ENCODE measurements at places on chromosomes 11 and 22.

DNA sequence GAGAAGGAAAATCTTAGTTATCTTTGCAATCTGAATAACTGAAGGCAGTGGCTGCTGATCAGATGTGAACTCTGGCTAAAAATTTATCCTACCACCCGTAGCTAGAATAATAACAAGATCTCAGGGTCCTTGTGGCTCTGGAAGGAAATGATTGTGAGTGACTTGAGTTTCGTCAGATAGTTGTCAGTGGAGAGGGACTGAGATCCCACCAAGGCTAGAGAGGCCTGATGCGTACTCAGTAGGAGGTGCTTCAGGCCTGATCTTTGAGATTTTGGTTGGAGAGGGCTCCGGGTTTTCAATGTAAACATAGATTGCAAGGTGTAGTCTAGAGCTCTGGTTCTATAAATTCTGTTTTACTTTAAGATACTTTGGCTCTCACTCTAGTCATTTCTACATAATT lies 1.4 kb downstream of the MADD start:
- DNase-seq: no peak

DNA sequence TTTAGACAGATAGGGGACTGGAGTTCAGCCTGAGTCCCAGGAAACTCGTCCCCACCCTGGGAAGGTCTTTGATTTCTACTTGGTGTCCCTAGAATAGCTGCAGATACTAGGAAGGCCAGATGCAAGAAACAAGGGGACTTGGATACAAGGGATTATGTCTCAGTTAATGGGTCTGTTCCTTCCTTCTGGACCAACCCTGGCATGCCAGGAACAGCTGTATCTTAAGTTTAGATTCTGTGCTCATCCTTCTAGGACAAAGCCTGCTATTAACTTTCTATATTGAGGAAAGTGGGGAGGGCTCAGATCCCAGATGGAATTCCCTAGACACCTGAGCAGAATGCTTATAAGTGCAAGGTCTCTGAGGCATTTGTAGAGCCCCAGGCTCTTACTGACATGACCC lies 3.9 kb upstream of the OR52M1 start:
- DNase-seq: no peak

GRCh38 chr11:84089072-84090057 lies 803.2 kb upstream of the CCDC90B start:
- DNase-seq: no peak

DNA sequence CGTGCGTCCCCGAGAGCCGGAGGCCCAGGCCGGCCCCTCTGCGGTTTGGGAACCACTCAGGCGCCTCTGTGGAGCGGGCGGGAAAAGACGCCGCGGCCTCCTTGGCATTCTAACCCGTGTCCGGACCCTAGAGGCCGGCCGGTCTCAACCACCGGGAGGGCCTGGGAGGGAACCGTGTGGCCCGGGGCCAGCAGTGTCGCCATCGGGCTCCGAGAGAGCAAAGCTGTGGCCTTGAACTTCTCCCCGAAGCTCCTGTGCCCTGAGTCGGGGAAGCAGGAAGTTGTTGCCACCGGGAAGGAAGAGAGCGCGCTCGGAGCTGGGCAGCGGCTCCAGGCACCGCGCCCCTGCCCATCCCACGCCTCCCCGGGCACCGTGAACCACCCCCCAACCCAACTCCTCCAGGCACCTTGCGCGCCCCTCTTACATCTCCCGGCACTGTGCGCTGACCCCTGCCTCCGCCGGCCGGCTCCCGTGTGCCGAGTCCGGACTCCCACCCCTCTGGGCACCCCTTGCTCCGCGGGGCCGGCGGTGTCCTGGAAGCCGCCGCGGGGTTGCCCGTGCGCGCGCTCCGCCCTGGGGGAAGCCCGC lies 80.0 kb upstream of the PPARA start:
- DNase-seq: no peak

DNA sequence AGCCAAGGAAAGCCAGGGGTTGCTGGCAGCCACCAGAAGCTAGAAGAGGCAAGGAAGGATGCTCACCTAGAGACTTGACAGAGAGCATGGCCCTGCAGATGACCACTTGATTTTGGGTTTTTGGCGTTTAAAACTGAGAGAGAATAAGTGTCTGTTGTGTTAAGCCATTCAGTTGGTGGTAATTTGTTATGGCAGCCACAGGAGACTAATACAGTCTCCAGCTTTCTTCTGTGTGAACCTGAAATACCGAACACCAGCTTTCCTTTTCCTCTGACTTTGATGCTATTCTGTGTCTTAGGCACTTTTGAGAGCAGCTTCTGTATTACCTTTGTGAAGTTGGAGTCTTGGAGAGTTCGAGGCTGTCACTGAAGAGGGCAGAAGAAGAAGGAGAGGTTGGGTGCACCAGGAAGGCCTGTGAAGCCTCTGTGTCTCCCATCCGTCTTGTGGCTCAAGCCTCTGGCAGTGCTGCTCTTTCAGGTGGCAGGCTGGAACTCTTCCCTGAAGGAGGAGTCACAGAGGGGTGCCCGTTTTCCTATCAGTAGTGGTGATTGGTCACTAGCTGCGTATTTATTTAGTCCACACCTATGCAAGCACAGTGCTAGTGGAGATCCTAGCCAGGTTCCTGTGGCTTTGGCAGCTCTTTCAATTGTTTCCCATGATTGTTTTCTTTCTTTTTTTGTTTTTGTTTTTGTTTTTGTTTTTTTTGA lies 2.5 kb downstream of the TBC1D22A start:
- no peak for DNase-seq

DNA sequence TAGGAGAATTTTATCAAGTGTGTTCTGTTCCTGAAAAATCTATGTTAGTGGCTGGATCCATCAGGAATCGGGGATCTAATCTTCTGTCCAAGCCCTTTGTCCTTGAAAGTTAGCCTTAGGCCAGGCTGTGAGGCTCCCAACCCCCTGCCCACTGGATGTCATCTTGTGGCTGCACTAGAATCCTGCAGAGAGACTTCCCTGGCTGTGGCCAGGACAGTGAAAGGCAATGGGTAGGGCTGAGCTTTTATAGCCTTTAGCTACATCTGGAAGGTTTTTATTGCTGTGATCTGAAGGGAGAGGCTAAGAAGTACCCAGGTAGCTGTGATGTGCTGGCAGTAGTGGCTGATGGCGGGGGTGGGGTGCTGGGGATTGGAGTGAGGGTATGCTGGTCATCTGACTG lies 2.1 kb downstream of the OAF start:
- no peak for DNase-seq

GRCh38 chr22:29344137-29344536 lies 28.6 kb upstream of the RASL10A start:
- DNase-seq: no peak

- no peak for DNase-seq
Observed at GRCh38 chr11:62390722-62391121, 28.1 kb upstream of the SCGB1A1 start.

GRCh38 chr11:67463680-67464410 lies 5.2 kb downstream of the TMEM134 start:
- no peak for DNase-seq

DNA sequence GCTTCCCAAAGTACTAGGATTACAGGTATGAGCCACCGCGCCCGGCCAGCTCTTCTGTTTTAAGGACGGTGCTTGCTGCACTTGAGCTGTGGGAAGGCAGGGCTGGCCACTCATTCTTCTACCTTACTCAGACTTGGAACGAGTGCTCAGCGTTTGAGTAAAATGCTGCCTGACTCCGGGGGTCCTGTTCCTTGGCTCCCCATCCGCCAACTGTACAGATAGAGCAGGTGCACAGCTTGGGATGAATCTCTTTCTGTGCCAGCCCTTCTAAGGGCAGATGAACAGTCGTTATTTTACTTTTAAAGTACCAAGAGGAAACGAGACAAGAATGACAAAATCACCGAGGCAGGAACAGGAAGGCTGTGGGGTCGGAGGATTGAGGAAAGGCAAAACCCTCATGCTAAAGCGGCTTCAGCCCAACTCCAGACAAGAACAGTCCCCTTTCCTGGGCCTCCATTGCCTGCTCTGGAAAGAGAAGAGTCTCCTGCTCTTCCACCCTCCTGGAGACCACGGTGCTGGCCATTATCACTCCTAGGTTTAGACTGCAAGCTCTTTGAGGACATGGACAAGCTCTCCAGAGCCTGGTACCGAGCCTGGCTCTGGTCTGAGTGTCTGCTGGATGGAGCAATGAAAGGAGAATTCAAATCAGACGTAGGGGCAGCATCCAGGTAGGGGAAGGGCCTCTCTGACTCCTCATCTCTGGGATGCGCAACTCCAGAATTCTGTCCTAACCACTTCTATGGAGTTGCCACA lies 1.1 kb upstream of the SUN2 start:
- no peak for DNase-seq

GRCh38 chr11:33802194-33802950 lies 28.1 kb upstream of the FBXO3 start:
- DNase-seq: peak; percentile 79

GRCh38 chr11:69711822-69712801 lies 8.3 kb upstream of the FGF19 start:
- DNase-seq: no peak

DNA sequence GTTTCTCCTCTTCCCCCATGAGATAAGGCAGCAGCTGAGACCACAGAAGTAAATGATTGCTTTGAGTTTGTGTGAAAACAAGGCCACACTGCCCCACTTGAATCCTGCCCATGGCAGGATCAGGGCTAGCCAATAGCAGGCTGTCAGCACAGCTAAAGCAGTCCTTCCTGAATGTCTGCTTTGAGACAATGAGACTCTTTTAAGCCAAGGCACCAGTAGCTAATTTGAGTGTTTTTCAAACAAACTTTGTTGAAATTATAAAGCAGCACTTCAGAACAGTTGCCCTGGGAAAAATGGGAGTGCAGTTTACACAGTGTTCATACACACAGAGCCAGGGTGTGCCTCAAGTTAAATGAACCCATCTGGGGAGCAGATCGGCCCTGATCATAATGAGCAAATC lies 103.5 kb upstream of the OR5AK2 start:
- no peak for DNase-seq

DNA sequence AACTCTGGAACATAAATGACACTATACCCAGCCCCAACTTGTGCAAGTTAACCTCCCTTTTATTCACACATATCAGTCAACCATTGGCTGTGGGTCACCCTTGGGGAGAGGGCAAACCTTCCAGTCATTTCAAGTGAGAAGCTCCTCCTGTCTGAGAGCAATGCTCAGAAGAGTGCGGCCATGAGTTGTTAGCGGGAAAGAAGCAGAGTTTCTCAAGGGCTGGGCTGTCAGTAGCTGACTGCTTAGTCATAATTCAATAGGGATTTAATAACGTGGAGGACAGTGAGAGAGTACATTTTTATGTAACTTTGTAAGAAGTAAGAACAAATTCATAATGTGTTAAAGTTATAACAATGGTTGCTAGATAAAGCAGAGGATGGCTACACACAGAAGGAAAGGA lies 5.1 kb downstream of the PATE2 start:
- DNase-seq: no peak

- no peak for DNase-seq
Observed at GRCh38 chr11:32141745-32142546, 51.1 kb downstream of the RCN1 start.

DNA sequence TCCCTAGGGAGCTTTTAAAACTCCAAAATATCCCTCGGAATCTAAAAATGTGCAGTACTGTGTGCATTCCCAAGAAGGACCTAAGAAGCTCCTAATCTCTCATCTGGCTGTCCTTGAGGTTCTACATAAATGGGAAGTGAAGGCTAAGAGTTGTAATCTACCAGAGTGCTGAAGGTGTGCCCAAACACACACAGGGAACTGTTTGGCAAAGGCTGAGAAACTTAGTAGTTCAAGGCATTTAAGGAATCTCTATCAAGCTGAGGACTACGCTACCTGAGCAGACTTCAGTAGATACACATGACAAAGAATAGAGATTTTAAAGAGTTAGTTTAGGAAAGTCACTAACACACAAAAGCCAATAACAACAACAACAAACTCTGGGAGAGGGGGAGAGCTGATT lies 71.1 kb downstream of the TTC28 start:
- no peak for DNase-seq

DNA sequence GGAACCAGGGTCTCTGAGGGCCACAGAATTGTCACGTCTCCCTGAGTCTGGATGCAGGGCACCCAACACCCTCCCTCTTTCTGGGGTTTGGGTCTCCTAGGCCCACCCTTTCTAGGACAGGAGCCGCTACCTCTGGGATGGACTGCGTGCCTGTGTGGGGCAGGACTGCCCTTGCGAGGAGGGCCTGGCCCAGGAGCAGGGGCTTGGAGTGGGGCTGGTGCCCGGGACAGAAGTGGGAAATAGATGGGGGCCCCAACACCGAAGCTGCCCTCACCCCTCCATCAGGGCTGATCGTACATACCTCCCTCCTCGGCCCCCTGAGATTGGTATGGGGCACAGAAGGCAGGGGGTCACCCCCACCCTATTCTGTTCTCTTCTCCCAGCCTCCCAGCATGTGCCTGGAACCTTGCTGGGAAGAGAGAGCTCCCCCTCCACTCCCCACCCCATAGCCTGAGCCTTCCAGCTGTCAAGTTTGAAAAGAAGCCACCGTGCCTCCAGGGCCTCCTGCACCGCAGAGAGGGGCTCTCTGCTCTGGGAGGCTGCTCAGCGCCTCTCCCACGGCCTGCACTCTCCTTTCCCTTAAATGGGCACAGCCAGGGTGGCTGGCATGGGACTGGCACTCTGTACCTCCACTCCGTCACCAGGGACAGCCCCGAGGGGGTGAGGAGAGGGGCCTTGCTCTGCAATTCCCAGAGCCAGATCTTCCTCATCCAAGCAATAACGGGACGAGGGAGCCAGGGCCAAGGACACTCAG lies 1.8 kb downstream of the LRRC10B start:
- no peak for DNase-seq

DNA sequence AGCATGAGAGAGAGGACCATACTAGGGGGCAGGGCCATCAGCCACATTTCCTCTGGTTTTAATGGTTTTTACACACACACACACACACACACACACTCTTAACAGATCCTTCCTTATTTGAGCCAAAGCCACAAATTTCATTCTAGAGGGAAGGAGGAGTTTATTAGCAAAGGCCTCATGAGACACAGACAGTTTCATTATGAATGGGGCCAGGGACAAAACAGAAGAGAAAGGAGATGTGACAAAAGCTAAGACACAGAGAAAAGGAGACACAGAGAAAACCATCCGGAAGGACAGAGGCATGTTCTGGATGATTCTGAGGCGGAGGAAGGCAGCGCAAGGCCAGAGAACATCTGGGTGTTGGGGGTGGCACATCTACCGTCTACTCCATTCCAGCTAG lies 32.2 kb upstream of the ARFGAP3 start:
- no peak for DNase-seq

DNA sequence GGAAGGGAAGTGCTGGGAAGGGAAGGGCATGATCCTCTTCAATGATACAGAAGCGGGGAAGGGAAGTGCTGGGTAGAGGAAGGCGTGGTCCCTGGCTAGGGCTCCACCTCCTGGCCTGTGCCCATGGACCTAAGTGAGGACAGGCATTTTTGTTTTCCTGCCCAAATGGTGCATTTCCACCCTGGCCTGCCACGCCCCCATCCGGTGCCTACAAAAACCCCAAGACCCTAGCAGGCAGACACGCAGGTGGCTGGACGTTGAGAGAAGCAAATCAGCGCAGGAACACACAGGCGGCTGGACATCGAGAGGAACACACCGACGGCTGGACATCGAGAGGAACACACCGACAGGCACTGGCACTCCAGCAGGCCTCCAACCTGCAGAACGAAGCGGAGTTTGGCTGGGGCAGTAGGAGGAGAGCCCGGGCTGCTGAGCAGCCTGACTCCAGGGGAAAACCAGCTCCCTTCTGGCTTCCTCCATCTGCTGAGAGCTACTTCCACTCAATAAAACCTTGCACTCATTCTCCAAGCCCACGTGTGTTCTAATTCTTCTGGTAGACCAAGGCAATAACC lies 628.3 kb downstream of the BUD13 start:
- DNase-seq: no peak

Measured in HEK293T (cell line).